ENCODE measurements at places on chromosomes 7 and 10. TPM values are rescaled to one million over a fixed set of nuclear protein-coding genes. Genes with fewer than 3 reads are reported as not detected.

DNA sequence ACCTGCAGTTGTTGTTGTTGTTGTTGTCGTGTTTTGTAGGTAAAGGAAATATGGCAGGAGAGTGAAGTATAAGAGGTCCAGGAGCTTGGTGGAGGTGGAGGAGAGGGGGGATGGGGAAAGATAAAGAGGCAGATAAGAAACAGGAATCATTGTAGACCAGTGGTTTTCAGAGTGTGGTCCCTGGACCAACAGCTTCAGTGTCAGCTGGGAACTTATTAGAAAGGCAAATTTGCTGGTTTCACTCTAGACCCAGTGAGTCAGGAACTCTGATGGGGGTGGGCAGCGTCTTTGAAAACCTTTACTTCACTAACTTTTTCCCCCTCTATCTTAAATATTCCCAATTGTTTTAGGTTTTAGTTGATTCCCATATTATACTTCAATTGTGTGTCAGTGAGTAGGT, 241.5 kb downstream of the AUTS2 start:
- DNase-seq = no peak
- H3K27ac ChIP-seq = no peak overlapping the region
- H3K4me1 ChIP-seq = peaks cover 10% of the 10 kb centered on the region
- H3K36me3 ChIP-seq = no peaks in the 10 kb centered on the region
- H3K27me3 ChIP-seq = no peaks in the 10 kb centered on the region

- DNase-seq = no peak
- H3K27ac ChIP-seq = no peak overlapping the region
- peaks cover 2% of the 10 kb centered on the region for H3K4me1 ChIP-seq
- no peaks in the 10 kb centered on the region for H3K27me3 ChIP-seq
- H3K4me3 ChIP-seq = no peak overlapping the region
Observed at GRCh38 chr7:24737281-24737680, 20.0 kb downstream of the GSDME start.

- H3K36me3 ChIP-seq = peaks cover 5% of the 10 kb centered on the region
- H3K27ac ChIP-seq = no peak overlapping the region
- DNase-seq = no peak
- H3K27me3 ChIP-seq = no peaks in the 10 kb centered on the region
- peaks cover 54% of the 10 kb centered on the region for H3K4me1 ChIP-seq
- H3K4me3 ChIP-seq = no peak overlapping the region
Observed at GRCh38 chr7:137981668-137982067, 20.2 kb downstream of the CREB3L2 start.

DNA sequence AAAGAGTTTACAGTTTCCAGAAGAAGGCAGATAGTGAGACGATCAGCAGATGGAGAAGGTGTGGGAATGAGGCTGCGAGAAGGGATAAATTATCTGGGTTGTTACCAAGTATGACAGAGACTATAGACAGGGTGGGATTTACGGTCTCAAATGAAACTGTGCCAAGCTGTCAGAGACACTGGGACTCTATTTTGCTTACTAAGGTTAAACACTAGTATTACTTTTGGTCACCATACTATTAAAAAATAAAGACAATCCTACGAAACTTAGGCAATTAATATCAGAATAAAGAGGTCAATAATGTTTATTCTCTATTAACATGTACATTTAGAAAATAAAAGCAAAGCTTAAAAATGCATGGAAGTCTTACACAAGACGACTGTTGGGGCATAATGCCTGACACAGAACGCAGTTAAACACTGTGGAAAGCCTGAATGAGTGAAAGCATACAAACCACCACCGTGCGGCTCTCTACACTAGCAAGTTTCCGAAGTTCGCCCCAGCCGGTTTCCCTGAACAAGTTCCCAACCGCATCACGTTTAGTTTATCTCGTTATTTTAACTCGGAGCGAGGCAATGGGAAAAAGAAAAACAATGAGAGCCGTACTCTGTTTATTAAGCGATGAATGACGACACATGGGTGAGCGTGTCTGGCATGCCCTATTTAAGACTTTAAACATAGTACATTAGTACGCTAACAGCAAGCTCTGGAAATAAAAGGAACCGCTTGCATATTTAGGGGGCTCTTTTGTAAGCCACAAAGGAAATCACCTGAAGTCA, 909 bp upstream of the CC2D2B start:
- DNase-seq = no peak
- H3K27ac ChIP-seq = peak overlapping the region; percentile 46
- H3K4me3 ChIP-seq = peak overlapping the region; percentile 84
- H3K27me3 ChIP-seq = peaks cover 2% of the 10 kb centered on the region
- H3K36me3 ChIP-seq = peaks cover 10% of the 10 kb centered on the region
- H3K4me1 ChIP-seq = peaks cover 10% of the 10 kb centered on the region

- H3K4me1 ChIP-seq = peaks cover 8% of the 10 kb centered on the region
- DNase-seq = no peak
- H3K27me3 ChIP-seq = peaks cover 26% of the 10 kb centered on the region
- H3K27ac ChIP-seq = no peak overlapping the region
- H3K4me3 ChIP-seq = no peak overlapping the region
Observed at GRCh38 chr10:8369666-8370065, 315.2 kb downstream of the GATA3 start.

GRCh38 chr10:34298346-34298818, 516.7 kb downstream of the PARD3 start:
- H3K27ac ChIP-seq = no peak overlapping the region
- no peak for DNase-seq
- peaks cover 27% of the 10 kb centered on the region for H3K4me1 ChIP-seq
- no peaks in the 10 kb centered on the region for H3K27me3 ChIP-seq

- H3K27me3 ChIP-seq = no peaks in the 10 kb centered on the region
Observed at GRCh38 chr7:22214000-22214399, 143.0 kb downstream of the RAPGEF5 start.

DNA sequence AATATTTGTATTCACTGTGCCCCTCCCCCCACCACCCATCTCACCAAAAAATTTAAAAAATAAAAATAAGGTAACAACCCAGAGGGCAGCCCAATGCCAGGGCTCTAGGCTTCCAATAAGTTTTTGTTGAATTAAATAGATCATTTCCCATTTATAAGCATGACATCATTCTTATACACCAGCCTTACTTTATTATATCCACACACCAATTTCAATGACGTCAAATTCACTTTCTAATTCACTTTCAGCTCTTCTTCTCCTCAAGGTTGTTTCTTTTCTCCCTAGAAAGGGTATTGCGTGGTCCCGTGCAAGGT, 1.2 kb upstream of the DKK1 start:
- peak overlapping the region; percentile 79 for H3K4me3 ChIP-seq
- H3K27ac ChIP-seq = peak overlapping the region; percentile 39
- peaks cover 86% of the 10 kb centered on the region for H3K27me3 ChIP-seq
- DNase-seq = no peak
- H3K4me1 ChIP-seq = peaks cover 14% of the 10 kb centered on the region

- no peak for DNase-seq
- H3K4me3 ChIP-seq = no peak overlapping the region
- H3K27ac ChIP-seq = no peak overlapping the region
- H3K36me3 ChIP-seq = no peaks in the 10 kb centered on the region
- H3K4me1 ChIP-seq = no peaks in the 10 kb centered on the region
Observed at GRCh38 chr7:93750986-93751385, 139.6 kb downstream of the TFPI2 start.

- H3K4me3 ChIP-seq = no peak overlapping the region
- no peak overlapping the region for H3K27ac ChIP-seq
- H3K36me3 ChIP-seq = no peaks in the 10 kb centered on the region
- DNase-seq = no peak
- H3K27me3 ChIP-seq = peaks cover 40% of the 10 kb centered on the region
Observed at GRCh38 chr10:98470850-98471249, 24.1 kb upstream of the HPS1 start.

DNA sequence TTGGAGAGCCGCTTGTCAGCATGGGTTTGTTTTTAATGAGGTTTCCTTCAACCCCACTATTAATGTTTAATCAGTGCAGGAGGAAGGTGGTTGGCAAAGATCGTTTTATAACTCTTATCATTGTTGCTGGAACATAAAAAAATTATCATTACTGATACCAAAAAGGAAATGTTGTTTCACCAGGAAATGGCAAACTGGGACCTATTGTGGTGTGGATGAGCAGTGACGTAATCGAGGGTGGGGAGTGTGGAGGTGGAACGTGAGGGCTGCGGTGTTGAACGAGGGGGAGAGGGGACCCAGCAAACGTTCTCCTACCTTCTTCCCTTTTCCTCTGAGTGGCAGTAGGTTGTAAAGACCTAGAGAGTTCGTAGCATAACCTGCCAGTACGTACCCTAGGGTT, 71.9 kb upstream of the TOMM7 start:
- H3K27ac ChIP-seq = no peak overlapping the region
- H3K4me3 ChIP-seq = no peak overlapping the region
- H3K36me3 ChIP-seq = peaks cover 4% of the 10 kb centered on the region

DNA sequence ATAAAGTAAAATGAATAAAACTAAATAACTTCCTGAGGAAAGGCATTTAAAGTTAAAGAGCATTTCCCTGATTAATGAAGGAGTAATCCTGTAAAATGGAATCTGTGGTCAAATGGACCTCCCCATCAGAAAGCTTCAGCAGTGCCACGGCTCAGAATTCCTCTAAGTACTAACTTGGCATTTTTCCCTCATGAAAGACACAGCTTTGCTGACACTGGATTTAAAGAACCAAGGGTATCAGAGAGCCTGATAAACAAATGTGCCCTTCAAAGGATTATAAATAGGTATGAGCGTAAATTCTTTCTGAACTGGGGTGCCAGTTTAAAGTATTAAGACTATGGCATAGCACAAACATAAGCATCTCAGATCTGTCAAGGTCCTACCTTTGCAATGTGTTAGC, 24.2 kb upstream of the RNF148 start:
- no peak overlapping the region for H3K27ac ChIP-seq
- H3K36me3 ChIP-seq = no peaks in the 10 kb centered on the region
- H3K4me3 ChIP-seq = no peak overlapping the region
- DNase-seq = no peak
- no peaks in the 10 kb centered on the region for H3K27me3 ChIP-seq

- H3K36me3 ChIP-seq = no peaks in the 10 kb centered on the region
- no peak for DNase-seq
- no peak overlapping the region for H3K27ac ChIP-seq
- H3K27me3 ChIP-seq = no peaks in the 10 kb centered on the region
Observed at GRCh38 chr7:79692015-79692414, 238.5 kb upstream of the MAGI2 start.

DNA sequence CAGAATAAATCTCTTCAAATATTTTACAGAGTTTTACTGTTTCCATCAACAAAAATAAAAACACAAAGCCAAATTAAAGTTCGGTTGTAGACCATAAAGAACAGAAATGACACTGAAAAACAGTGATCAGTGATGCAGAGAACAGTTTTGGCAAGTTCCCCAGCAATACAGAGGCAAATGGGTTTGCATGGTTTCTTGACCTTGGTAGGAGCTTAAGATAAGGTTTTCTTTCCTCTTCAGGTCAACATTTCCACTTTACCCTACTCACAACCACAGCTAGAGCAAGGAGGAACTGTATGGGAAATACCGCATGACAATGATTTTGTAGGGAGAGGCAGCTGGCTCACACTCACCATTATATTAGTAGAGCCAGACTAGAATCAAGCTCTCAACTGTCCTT, 199.5 kb downstream of the SH2D4B start:
- H3K27me3 ChIP-seq = no peaks in the 10 kb centered on the region
- H3K36me3 ChIP-seq = no peaks in the 10 kb centered on the region
- H3K27ac ChIP-seq = no peak overlapping the region
- H3K4me1 ChIP-seq = peaks cover 6% of the 10 kb centered on the region

DNA sequence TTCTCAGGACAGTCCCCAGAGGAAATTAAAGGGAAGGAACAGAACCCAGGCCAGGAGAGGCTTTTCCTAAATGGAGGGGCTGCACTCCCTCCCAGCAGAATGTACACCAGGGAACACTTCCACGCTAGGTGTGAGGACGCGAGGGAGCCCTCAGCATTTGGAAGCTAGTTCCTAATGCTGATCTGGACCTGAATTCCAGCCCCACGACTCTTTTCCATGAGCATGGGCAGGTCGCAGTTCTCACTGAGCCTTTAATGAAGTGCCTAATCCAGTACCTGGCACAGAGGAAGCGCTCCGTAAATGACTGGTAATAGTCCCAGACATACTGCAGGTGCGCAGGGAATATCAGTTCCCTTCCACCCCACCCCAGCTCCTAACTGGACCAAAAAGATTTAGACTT, 1.1 kb downstream of the ALOX5 start:
- no peak overlapping the region for H3K4me3 ChIP-seq
- no peaks in the 10 kb centered on the region for H3K36me3 ChIP-seq
- H3K4me1 ChIP-seq = peaks cover 5% of the 10 kb centered on the region
- H3K27me3 ChIP-seq = peaks cover 68% of the 10 kb centered on the region
- no peak for DNase-seq

DNA sequence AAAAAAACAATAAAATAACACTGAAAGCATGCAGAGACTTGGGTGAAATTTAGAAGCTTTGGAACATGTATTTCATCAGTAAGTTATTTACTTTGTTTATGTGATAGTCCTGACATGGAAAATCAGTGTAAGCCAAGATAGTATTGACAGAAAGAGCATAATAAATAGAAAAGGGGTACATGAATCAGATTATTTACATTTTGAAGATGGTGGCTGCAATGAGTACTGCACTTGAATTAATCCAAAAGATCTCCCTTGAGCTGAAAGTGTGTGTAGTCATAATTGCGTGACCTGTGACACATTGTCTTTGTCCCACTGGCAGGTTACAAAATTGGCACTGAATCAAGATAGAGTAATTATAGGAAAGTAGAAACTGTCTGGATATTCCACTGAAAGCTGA, 562.9 kb downstream of the GFRA1 start:
- no peaks in the 10 kb centered on the region for H3K27me3 ChIP-seq
- H3K4me1 ChIP-seq = no peaks in the 10 kb centered on the region
- H3K36me3 ChIP-seq = no peaks in the 10 kb centered on the region
- H3K27ac ChIP-seq = no peak overlapping the region

DNA sequence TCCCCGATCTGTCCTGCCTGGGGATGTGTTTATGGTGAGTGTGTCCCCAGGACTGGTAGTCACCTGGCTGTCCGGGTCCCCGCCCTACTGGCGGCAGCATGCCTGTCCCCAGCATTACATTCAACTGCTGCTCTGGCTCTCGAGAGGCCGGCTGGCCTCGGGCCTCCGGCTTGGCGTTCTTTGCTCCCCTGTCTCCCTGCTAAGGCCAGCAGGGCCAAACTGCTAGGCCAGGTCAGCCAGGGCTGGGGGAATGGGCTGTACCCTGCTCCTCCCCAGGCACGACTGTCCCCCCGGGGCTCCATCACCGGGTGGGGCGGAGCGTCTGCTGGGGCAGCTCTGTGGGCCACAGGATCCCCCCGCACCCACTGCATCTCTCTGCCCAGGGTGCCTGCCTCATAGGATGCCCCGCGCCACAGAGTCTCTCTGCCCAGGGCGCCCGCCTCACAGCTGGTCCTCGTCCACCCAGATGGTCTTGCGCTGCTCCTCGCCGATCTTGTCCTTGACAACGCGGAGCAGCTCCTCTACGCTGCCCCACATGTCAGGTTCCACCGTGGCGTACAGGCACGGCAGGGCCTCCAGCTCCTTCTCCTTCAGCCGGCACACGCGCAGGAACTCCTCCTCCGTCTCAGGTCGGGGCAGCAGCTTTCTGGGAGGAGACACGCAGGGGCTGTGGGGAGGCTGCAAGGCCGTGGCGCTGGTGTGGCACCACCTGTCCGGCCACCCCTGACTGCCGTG, 62.3 kb upstream of the GNA12 start:
- H3K4me1 ChIP-seq = peaks cover 6% of the 10 kb centered on the region
- H3K4me3 ChIP-seq = no peak overlapping the region
- H3K27ac ChIP-seq = no peak overlapping the region

The EPHA1 gene
- 56.3 TPM for total RNA-seq

The NKX1-2 gene
- total RNA-seq = not detected

The ACTA2 gene
- total RNA-seq = 6.0 TPM

The MYPN gene
- 0.22 TPM for total RNA-seq

The UTF1 gene
- total RNA-seq = not detected

The IFIT1 gene
- total RNA-seq = 0.20 TPM

The RBP3 gene
- total RNA-seq = not detected

The C10orf67 gene
- 0.38 TPM for total RNA-seq

The SPAG6 gene
- 8.9 TPM for total RNA-seq

The ABLIM1 gene
- total RNA-seq = 60.5 TPM

The GPR158 gene
- 0.11 TPM for total RNA-seq

The VAX1 gene
- not detected for total RNA-seq
